ENCODE measurements at places on chromosomes 6 and 20.

GRCh38 chr20:1862663-1863053 lies 32.5 kb upstream of the SIRPA start:
- no peak for DNase-seq

- no peak for DNase-seq
These were observed 44.6 kb upstream of the COL10A1 start for GRCh38 chr6:116170358-116171057.

DNA sequence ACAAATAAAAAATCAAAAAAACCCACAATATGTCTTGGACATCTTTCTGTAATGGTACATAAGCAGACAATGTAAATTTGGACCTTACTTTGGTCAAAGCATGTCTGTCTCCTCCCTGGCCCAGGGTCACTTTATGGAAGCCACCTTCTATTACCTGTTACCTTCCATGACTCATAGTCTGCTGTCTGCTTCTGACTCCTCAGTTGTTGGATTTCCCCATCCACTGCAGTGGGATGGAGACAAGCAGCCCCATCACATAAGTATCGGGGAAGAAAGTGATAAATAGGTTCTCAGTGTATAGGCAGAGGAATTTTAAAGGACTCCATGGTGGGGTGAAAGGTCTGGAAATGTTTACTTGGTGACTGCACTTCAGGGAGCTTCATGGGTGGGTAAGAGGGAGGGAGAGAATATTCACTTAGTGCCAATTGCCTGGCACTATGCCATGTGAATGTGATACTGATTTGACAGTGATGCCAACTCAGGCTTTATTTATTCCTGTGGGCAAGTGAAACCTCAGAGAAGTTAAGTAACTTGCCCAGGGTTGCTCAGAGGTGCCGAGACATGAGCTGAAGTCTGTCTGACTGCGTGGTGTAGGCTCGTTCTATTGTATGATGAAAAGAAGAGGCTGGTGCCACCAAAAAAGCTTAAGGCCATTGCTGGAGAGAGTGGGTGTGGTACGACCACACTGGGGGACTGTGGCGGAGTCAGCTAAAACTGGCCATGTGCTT lies 175.6 kb upstream of the RNF24 start:
- no peak for DNase-seq

GRCh38 chr20:9510911-9511310 lies 3.5 kb upstream of the LAMP5 start:
- DNase-seq: no peak

Measured in NCI-H1694 (cell line).